ENCODE measurements at places on chromosomes 3 and 15.

- no peak for DNase-seq
Observed at GRCh38 chr15:36330598-36330997, 248.8 kb upstream of the CDIN1 start.

DNA sequence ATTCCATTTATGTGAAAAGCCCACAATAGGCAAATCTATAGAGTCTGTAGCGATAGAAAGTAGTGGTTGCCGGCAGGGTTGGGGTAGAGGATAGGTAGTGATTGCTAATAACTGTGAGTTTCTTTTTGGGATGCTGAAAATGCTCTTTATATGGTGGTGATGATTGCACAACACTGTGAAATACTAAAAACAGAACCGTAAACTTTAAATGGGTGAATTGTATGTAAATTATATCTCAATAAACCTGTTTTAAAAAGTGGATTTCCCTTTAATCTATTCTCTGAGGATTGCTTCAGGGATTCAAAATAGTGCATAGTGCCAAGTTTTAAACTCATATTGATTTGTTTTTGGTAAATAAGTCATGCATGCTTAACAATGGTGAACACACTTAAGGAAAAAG is 140.2 kb downstream of the LPP start:
- no peak for DNase-seq

DNA sequence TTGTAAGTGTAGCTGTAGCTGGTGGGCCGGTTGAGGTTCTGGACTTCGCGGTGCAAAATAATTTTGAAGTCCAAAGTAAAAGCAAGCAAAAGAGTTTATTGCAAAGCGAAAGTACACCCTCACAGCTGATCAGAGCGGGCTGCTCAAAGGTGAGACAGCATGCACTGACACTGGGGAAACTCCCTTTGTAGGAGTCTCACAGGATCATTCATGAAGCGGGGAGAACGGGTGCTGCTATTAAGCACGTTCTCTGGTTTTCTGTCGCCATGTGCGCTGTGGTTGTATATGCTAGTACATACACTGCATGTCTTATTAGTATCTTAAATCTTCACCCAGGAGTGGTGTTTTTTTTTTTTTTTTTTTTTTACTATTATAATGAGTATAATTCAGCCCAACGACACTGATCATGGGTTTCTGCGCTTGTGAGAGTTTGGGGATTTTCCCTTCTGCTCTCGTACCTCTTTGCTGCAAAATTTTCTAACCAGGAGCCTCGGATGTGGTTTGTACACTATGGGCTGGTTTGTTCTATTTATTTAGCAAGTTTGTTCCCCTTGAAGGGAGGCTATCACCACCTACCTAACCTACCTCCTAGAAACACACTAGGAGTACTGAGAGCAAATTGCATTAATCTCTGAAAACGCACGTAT is 1.4 kb upstream of the AP4E1 start:
- DNase-seq, result peak; percentile 64

- no peak for DNase-seq
Observed at GRCh38 chr3:31445701-31446100, 87.0 kb upstream of the STT3B start.

DNA sequence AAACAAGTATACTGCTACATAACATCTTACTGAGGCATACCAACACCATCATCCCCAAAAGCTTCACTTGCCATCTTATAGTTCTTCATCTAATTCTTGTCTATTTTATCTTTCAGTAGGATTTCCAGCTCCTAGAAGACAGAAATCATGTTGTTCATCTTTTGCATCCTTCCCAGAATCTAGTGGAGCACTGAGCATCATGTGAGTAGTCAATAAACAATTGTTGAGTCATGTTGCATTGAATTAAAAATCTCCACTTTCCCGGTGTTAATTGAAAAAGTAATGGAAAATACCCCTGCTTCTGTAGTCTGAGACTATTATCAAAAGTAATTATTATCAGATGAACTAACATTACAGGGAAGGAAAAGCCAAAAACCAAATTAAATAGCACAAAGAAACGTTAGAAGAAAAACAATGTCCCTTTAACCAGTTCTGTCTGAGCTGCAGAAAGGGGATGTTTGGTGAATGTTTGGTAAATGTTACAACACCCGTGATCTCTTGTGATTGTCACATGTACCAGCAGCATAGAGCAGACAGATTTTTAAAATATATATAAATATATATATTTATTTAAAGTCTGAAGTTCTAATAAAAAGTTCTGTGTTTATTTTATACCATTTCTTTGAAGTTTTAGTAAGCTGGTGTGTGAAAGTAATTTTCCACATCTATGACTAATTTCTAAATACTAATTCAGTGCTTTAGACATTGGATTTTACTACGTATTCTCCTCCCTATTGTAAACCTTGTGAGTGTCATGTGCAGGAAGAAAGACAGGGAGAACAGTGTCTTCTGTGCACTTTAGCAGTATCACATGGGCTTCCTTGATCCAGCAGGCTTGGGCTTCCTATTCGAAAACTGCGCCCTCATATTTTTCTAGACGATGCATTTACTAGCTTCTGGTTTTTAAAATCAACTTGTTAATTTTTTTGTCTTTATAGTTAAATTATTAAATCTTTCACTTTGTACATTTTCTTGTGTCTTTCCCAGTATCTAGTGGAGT is 85.6 kb downstream of the RAP2B start:
- DNase-seq, result no peak

- no peak for DNase-seq
Observed at GRCh38 chr15:27119695-27120266, 148.8 kb downstream of the GABRG3 start.

DNA sequence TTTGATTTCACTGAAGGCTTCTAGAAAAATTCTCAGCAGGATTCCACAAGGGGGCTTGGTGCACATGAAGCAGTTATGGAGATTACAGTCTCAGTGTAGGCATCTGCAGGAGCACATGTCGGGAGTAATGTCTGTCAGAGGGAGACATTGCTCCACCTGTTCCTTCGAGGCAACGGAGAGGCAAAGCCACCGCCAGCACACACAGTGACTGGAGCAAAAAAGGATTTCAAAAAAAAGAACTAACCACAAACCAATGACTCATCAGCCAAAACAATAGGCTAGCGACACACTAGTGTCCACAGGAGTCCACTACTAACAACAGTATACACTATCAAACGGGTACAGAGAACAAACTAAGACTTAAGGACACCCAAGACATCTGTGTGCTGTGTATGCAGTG is 68.9 kb downstream of the NPTN start:
- DNase-seq, result no peak

- no peak for DNase-seq
Observed at GRCh38 chr15:38972831-38973230, 408.2 kb upstream of the RASGRP1 start.
